ENCODE measurements at places on chromosomes 2 and 18.

DNA sequence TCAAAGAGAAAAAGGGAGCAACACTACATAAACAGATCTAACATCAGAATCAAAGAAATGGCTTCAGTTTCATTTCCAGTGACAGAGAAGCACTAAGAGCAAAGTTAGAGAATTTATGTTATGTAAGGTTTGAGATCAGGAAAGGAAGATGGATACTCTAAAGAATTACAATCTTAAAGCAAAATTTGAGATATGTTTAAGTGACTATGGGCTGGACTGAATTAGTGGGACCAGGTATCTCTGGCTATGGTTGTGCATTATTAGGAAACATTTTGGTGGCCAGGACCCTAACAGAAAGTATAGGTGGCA is 208.2 kb downstream of the CCDC178 start:
- DNase-seq = no peak

- DNase-seq = no peak
These were observed 130.8 kb downstream of the COMMD1 start for GRCh38 chr2:62036229-62036628.

GRCh38 chr2:113138428-113139322 is 11.3 kb downstream of the IL1RN start:
- peak; percentile 41 for DNase-seq

DNA sequence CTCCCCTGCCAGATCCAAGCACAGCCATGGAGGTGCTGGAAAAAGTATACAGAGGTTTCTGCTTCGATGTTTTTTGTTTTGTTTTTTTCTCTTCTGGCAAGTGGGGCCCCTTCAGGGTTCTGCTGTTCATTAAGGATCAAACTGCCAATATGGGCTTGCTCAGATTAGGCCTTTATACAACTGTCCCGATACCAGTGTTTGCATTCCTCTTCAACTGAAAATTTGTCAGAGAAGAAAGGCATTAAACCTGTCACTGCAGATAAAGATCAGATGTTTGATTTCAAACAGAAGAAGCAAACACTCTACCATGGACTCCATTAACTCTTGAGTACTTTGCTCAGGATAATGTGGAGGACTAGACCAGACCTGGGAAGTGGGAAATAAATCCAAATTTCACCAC is 396.0 kb upstream of the SMIM21 start:
- DNase-seq = no peak

DNA sequence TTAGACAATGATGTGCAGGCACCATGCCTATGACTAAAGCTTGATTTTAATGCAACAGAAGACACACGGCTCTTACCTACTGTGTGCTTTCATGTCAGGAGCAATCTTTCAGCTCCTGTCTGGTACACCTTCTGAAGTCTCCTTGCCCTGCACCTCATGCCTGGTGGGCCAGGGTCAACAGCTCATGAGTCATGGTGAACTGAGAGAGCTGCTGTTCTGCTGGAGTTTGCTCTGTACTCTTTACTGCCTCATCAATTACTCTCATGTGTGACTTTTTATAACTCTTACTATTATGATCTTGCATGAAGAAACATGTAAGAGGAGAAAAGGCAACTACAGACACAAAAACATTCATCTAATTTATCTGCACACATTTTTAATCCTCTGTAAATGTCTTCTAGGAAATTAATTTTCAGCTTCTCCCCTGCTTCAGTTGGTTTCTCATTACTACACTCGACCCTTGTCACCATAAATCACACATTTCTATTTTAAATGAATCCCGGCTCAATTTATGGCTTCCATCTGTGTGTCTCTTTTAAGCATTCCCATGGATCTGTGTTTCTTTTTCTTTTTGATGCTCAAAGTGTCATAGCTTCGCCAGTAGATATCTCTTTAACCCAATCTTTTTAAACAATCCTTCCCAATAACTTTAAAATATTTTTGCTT is 9.7 kb downstream of the SERPINB7 start:
- no peak for DNase-seq

GRCh38 chr2:11795590-11795989 is 49.2 kb downstream of the LPIN1 start:
- DNase-seq = no peak

- peak; percentile 92 for DNase-seq
These were observed 95.1 kb downstream of the CRIM1 start for GRCh38 chr2:36450466-36451196.

DNA sequence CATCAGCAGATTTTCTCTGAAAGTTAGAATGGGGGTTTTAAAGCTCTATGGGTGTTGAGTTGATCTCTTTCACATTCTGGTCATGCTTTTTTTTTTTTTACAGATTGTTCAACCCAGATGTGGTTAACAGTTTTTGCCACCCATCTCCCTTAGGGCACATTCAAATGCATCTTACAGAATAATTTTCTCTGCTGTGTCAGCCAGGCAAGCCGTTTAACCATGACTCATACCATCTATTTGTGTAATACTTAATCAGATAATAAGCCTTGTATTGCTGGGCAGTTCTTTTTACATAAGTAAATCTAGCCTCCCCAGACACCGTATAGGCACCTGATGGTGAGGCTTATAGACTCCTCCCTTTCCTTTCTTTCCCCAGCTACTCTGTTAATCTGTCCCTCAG is 62.0 kb downstream of the TGIF1 start:
- peak; percentile 62 for DNase-seq

DNA sequence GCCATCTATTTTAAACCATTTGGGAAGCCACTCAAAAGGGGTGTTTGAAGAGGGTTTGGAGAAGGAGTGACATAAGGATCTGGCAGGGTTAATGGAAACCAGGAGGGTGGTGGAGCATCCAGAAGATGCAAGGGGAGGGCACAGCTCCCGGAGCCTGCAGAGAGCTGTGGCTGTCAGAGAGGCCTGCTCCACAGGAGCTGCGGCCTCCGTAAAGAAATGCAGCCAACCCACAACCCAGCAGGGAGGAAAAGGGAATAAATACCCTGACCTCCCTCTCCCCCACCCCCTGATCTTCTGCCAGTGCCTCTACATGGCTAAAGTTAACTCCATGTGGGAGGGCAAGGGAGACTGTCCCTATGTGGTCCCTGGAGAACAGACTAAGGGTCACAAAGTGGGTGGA is 567.1 kb upstream of the POU3F3 start:
- no peak for DNase-seq

DNA sequence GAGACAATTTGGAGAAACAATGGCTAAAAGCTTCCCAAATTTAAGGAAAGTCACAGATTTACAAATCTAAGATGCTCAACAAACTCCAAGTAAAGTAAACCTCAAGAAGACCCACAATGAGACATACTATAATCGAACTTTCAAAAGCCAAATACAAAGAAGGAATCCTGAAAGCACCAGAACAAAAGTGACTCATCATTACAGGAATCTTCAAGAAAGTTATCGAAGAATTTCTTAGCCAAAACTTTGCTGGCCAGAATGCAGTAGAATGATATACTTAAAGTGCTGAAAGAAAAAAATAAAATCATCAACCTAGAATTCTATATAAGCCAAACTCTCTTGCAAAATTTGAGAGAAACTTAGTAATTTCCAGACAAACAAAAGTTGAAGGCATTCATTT is 106.5 kb upstream of the TMEM200C start:
- no peak for DNase-seq

GRCh38 chr2:8555543-8555942 is 126.3 kb upstream of the ID2 start:
- DNase-seq = no peak

DNA sequence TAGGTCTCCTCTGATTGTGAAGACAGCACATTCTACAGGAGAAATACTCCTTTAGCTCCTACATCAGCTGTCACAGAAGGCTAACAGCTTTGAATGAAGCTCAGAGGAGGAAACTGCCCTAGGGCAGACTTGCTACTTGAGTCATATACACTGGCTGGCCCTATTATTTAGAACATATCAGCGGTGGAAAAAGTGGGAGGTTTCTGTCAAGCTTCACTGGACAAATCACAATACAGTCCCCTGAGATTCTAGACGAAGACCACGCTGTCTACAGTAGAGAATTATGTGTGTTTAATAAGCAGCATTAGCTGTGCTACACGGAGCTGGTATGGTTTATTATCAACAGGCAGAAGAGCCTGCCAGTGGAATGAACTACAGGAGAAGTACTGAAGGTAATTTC is 230.9 kb upstream of the FSIP2 start:
- DNase-seq = no peak

- no peak for DNase-seq
These were observed 253.4 kb upstream of the NETO1 start for GRCh38 chr18:73121207-73121606.

- no peak for DNase-seq
These were observed 103.0 kb downstream of the ANKRD44 start for GRCh38 chr2:197207598-197207997.

DNA sequence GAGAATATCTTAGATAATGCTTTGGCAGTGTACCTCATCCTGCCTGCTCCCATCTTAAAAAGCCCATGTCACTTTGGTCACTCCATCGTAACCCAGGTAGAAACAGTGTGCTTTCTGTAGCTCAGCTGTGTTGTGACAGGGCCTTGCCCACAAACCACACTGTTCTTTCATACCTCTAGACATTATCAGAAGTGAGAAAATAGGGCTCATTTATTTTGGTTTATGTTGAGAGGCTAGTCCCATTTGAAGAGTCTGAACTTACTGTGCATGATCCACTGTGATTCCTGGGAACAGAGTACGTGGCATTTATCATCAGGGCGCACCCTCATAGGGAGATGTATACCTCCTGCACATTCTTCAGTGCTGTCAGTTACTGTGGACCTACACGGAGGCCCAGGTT is 69.7 kb downstream of the FEZ2 start:
- DNase-seq = no peak

DNA sequence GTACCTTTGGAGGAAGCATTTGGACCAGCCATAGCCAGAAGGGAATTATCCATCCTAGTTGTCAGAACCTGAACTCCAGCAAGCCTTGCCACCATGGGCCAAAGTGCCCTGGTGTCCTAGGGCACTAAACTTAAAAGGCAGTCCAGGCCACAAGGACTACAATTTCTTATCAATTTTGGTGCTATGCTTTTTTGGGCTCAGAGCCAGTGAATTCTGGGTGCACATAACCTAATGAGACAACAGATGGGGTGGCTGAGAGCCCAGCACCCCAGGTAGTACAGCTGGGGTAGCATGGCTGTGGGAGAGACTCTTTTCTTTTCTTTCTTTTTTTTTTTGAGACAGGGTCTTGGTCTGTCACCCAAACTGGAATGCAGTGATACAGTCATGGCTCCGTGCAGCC is 14.4 kb upstream of the RANBP2 start:
- no peak for DNase-seq

- DNase-seq = no peak
These were observed 245.8 kb downstream of the ETAA1 start for GRCh38 chr2:67642961-67643360.

DNA sequence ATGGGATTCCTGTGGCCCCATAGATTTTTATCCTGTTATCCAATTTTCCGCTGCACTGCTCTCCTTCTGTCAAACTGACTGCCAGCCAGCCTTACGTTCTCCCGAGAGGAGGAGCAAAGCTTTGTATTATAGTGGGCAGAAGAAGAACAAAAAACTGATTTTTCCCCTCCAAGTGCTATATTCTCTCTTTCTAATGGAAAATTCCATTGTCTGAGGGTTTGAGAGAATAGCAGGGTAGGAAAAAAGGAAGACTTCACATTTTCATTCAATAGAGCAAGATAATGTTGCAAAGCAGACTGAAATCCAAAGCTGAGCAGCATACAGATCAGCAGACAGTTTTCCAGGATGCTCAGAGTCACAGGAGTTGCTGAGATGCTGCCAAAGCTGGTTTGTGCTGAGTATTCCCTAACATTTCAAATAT is 238.0 kb downstream of the UBE2E3 start:
- DNase-seq = no peak

DNA sequence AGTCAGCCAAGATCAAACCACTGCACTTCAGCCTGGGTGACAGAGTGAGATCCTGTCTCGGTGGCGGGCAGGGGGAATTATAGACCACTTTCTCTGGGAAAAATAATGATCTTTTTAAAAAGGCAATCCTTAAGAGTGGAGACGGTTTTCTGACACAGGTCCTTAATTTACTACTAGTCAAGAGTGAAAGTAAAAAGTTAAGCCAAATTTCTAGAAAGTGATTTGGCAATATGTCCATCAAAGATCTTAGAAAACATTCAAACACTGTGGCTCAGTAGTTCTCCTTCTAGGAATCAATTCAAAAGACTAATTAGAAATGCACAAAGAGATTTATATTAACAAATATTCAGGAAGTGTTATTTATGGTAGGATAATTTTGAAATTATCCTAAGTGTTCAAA is 148.5 kb upstream of the DNMT3A start:
- DNase-seq = no peak

- DNase-seq = peak; percentile 88
These were observed 4.4 kb upstream of the ATP8B1 start for GRCh38 chr18:57807336-57808117.

DNA sequence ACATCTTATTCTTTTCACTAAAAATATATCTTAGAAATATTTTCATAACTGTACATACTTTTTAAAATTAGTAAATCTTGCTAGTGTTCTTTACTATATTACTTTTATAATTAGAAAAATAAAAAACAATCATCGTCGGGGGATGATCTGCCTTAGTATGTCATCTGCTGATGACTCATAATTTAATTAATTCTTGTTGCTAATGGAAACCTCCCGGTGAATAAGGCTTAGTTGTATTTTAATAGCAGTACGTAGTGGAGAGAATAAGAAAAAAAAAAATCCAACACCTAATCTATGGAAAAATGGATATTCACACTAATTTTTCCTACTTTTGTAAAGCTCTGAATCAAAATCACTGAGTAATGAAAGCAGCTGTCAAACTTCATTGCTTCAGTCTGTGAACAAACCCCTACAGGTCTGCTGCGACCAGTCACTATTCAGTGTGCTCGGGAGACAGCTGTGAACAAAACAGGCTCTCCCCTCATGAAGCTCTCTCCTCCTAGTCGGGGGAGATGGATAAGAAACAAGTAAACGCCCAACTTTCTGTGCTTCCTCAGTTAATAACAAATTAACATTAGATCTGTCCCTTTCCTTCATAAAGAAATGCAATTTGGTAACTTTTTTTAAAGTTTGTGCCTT is 97.4 kb upstream of the UPP2 start:
- peak; percentile 17 for DNase-seq

DNA sequence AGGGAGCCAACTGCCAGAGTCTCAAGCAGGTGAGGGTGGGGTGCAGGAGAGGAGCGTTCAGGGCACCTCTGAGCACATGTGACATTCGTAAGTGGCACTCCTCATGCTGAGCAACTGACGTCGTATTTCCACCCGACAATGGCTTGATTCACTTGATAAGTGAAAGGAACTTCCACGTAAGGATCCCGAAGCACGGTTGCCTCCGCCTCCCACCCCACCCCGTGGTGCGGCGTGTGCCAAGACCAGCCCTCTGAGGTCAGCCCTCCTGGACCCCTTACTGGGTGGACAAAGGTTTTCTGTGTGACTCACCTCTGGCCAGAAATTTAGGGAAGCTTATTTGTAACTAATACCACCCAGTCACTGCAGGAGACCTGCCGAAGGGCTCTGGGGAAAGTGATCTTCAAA is 59.9 kb downstream of the AGAP1 start:
- no peak for DNase-seq

GRCh38 chr2:236073867-236074655 is 94.1 kb downstream of the GBX2 start:
- no peak for DNase-seq

- no peak for DNase-seq
These were observed 182.6 kb downstream of the GULP1 start for GRCh38 chr2:188474316-188474715.

Data from HCEC 1CT (cell line).